Foreskin keratinocyte (primary cell): ENCODE measurements at places on chromosomes 16 and 17.
A peak's percentile ranks its signal among the peaks of the same experiment; 100 is the strongest.

DNA sequence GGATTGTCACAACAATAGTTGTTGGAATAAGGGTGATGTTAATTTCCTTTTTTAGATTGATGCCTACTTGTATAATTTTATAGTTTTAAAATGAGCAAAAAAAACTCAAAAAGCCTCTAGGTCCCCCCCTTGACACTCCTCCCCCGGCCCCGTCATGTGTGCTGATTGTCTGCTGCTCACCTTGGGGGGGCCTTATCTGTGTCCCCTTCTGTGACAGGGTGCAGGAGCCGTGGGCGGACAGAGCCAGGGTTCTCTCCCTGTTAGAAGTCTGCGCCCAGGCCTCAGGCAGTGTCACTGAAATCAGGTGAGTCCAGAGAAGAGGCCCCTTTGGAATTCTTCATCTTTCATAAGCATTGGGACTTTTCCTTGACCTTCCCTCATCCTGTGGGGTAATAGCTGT lies 27.4 kb upstream of the CPNE2 start:
- no peak for DNase-seq

- no peak for DNase-seq
Measured at GRCh38 chr17:57631871-57632270, 113.2 kb downstream of the CCDC182 start.

DNA sequence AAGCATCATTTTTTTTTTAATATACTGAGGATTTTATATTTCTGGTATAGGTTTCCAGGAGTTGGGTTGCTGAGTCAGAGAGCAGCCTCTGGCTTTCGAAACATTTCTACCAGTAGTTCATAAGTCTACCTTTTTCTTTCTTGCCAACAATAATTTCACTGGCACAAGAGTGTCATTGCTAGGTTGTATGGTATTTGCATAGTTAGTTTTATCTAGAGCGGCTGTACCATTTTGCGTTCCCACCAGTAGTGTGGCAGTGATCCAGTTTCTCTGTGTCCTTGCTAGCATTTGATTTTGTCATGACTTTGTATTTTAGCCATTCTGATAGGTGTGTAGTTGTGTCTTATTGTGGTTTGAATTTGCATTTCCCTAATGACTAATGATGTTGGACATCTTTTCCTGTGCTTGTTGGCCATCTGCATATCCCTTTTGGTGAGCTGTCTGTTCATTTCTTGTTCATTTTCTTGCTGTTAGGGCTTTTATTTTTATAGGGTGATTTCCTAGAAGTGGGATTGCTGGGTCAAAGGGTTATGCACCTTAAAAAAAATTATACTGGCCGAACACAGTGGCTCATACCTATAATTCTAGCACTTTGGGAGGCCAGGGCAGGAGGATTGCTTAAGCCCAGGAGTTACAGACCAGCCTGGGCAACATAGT lies 39.9 kb downstream of the SNX29 start:
- DNase-seq = peak; percentile 32

- no peak for DNase-seq
Measured at GRCh38 chr17:48394821-48395220, 35.2 kb downstream of the SKAP1 start.

DNA sequence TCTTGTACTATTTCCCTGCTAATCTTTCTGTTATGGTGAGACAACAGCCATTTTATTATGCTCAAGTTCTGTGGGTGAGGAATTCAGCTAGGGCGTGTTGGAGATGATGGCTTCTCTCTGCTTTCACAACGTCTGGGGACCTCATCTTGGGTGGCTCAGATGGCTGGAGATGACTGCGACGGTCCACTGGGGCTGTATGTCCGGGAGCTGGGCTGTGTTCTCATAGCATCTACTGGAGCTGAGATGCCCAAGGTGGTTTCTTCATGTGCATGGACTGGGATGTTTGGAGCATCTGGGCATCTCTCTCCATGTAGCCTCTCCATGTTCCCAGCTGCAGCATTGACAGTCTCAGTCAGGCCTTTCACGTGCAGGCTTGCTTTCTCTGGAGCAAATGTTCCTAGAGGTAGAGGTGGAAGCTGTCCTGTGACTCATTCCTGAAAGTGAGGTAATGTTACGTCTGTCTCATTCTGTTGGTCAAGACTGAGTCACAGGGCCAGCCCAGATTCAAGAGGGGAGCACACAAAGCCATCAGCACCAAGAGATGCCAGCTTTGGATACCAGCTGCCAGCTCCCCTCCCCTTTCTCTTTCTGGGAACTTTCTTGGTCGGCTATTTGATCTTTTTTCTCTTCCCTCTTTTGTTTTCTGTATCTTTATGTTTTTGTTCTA lies 96.2 kb downstream of the RAP1GAP2 start:
- DNase-seq = peak; percentile 96

- no peak for DNase-seq
Measured at GRCh38 chr16:56749672-56750491, 20.0 kb downstream of the NUP93 start.

- DNase-seq = peak; percentile 50
Measured at GRCh38 chr16:27920391-27920891, 143.1 kb downstream of the GSG1L start.

GRCh38 chr17:35448214-35448898 lies at the start of gene SLFN13:
SLFN13 (minus strand) TSS chr17:35448766; CDS start chr17:35445680, 3,086 bp downstream.
- DNase-seq = peak; percentile 52

- no peak for DNase-seq
Measured at GRCh38 chr17:27257031-27257357, 36.9 kb upstream of the WSB1 start.

- DNase-seq = no peak
Measured at GRCh38 chr16:50982808-50983207, 168.3 kb downstream of the SALL1 start.

GRCh38 chr16:2487903-2488531 lies 13.1 kb downstream of the TBC1D24 start:
- no peak for DNase-seq

DNA sequence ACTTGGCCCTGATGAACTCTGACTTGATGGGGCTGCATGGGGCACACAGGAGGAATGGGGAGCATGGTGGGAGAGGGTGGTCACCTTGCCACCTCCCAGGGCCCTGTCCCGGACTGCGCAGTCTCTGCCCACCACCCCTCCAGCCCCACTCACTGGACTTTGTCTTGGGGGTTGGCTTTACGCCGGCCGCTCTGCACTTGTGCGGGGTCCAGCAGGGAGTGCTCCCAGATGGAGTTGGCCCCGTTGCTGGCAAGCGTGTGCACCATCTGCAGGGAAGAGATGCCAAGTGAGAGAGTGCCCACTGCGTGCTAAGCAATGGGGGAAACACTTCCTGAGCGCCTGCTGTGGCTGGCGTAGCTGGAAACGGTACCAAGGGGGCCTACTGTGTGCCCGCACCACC lies 6.7 kb downstream of the GIT1 start:
- no peak for DNase-seq

DNA sequence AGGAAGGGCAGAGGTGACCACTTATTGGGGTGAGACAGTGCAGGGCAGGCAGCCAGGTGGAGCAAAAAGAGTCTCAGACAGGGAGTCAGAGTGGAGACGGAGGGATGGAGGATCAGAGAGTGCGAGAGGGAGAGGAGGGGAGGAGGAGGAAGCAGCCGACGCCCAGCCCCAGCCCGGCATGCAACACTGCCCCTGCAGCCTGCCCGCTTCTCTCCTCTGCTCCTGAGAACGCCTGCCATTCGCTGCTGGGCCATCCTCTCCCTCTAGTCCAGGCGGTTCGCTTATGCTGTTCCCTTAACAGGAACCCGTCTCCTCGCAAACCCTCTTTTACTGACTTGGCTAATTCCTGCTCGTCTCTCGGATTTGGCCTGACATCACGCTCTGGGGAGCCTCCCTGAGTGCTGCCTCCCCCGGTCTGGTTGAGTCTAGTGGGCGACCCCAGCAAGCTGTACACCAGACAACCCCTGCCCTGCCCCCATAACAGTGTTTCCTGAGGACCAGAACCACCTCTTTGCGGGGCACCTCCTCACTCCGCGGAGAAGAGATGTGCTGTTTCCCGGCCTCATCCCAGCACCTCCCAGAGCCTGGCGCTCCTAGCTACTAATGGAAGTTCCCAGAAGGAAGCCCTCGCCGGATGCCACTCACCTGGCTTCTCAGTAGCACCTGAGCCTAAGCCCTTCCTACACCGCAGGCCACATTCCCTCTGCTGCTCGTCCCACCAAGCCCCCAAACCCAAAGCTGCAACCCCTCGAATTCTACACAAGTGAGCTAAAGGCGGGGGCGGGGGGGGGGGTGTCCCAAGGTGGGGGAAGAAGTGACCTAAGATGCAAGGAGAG lies 61.2 kb upstream of the CCL1 start:
- DNase-seq = no peak

GRCh38 chr17:6361733-6362132 lies 73.2 kb downstream of the AIPL1 start:
- DNase-seq = no peak

DNA sequence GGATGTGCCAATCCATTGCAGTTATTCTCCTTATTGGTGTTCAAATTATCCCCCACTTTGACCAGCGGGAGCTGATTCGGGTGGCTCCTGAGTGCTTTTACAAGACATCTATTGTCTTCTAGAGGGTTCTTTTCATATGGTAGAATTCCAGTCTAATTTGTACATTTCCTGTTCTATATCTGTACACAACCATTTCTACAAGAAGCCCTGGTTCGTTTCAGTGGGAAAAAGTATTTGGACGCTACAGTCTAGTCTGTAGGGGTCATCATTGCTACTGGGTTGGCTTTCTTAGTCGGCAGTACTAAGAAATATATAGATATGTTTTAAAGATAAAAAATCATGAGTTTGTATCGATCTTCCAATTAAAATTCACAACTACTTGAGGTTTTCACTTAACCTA lies 262.6 kb downstream of the MAP2K6 start:
- DNase-seq = no peak

DNA sequence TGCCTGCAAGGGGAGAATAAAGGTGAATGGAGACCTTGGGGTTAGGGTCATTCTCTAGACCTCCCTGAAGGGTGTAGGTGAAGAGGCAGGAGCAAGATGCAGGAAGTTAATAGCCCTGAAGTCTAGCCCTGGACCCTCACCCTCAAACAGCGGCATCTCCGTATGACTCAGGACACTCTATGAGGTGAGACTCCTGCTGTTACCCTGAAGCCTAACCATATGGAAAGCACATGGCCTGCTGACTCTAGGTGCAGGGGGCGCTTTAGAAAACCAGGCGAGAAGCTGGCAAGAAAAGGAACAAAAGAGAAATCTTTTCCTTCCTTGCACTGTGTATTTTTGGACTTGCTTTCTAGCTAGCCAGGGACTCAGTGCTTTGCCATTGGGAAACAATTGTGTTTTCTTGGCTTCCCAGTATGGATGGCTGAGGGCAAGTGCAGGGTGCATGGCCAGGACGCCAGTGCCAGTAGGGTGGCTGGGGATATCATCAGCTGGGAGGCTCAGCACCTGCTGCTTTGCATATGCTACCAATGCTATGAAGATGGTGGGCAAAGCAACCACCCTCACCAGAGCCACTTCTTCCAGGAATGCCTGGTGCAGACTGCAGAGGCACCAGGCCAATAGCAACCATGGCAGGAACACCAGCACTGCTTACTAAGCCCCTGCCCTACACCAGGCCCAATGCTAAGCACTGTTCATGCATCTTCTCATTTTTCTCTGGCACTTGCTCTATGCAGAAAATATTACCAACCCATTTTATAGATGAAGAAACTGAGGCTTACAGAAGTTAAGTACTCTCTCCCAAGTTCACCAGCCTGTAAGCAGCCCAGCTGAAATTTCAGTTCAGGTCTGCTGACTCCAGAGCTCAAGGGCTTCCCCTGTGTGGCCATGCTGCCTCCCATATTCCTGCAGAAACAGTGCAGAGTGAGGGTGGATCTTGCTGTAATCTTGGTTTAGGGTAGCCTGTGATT lies 425.1 kb downstream of the SLC39A11 start:
- no peak for DNase-seq

DNA sequence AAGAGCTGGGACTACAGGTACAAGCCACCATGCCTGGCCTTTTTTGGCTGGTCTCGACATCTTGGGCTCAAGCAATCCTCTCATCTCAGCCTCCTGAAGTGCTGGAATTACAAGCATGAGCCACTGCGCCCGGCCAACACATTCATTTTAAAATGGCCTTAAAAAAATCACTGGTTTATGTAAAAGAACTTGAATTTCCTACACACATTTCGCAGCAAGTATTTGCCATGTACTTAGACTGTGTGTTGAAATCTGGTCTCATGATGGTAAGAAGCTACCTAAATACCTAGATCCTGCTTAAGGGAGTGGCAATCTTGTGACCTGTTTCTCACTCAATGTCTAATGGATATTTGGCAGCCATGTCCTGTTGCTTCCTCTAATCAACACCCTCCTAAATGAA lies 8.5 kb upstream of the CYTH1 start:
- no peak for DNase-seq

DNA sequence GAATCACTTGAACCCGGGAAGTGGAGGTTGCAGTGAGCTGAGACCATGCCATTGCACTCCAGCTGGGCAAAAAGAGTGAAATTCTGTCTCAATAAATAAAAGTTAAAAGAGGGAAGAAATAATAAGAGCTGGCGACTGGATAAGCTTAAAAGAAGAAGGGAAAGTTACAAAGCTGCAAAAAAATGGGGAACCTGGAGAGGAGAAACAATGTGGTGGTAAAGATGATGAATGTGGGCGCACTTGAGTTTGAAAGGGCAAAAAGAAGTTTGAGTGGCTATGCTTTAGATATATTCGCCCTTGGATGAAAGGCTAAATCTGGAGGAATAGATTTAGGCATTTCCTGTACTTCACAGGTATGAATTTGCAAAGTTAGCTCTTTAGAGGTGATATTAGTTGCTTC lies 53.0 kb upstream of the YPEL2 start:
- no peak for DNase-seq

DNA sequence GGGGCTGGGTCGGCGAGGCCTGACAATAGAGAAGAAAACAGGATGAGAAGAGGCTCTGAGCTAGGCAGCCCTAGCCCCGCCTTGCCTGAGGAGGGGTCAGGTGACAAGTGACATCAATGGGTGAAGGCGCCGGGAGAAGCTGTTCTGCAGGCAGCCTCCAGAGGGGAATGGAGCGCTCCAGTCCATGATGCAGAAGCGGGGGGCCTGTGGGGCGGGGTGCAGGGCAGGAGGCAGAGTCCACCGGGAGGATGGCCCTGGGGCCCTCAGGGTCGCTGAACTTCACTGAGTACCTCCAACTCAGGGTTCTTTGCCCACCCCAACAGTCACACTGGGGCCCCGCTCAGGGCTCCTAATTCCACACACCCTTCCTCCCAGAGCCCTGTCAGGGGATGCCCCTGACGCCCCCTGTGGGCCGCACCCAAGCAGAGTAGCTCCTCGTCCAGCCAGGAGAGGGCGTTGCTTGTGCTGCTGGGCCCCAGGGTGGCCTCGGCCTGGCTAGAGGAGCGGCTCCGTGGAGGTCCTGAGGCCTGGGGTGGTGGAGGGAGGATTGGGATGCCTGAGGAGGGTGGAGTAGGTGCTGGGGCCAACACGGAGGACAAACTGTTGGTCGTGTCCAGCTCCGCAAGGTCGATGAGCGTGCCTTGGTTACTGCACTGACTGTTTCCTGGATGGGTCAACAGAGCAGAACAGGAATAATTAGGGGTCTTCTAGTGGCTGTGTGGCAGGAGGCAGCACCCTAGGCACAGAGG lies 20.8 kb downstream of the GGA3 start:
- no peak for DNase-seq
